ENCODE measurements at places on chromosomes 5 and 9.

GRCh38 chr5:173396311-173396993, 68.2 kb upstream of the STC2 start:
- DNase-seq, result no peak

- no peak for DNase-seq
Measured at GRCh38 chr9:98225015-98225442, 30.4 kb downstream of the TBC1D2 start.

- no peak for DNase-seq
Measured at GRCh38 chr9:95132366-95133324, 184.9 kb downstream of the FANCC start.

DNA sequence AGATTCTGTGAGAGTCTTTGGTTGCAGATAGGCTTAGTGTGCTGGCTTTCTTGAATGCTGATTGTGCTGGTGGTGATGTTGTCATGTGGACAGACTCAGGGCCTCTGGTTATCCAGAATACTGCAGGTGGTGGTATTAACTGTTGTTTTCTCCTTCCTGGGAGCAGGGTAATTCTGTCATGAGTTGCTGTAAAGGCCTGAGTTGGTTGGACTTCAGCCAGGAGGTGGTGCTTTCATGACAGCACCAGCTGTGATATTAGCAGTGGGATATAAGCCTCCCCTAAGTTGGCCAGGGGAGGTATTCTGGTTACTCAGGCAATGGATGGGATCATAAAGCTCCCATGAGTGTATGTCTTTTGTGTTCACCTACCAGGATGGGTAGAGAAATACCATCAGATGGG, 16.4 kb upstream of the RNF180 start:
- no peak for DNase-seq

DNA sequence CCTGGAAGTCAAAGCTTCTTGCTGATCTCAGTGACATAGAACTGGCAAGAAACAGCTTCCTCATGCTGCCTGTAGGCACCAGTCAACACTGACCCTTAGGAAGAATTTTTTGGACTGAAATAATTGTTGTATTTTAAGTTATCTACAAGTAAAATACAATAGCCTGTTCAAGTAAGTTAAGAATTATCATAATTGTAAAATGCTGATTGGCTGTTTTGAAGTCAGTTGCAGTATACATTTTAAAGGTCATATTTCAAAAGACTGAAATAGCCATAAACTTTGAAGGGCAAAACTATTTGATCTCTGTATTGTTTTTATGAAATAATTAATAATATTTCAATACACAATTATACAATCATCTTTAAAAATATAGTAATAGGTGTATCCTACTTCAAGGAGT, 794.9 kb downstream of the MAT2B start:
- no peak for DNase-seq

DNA sequence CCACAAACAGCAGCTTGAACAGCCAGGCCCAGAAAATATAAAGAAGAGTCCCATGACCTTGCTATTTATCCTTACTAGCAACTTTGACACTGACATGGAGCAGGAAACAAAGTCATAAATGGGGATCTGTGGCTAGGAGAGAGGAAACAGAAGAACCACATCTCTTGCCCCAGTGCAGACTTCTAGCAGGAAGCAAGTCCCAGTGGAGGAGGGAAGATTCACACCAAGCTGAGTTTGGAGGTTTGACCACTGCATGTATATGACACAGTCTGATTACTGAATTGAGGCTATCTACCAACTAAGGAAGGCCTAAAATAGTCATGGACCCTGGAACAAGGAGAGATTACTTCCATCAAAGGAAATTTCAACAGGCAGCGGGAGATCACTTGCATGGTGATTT, 51.4 kb downstream of the CDH6 start:
- DNase-seq, result no peak

All from foreskin melanocyte (primary cell).